Cerebellar nuclear complex (tissue), 1 donor: ENCODE measurements at places on chromosomes 11 and 22.

DNA sequence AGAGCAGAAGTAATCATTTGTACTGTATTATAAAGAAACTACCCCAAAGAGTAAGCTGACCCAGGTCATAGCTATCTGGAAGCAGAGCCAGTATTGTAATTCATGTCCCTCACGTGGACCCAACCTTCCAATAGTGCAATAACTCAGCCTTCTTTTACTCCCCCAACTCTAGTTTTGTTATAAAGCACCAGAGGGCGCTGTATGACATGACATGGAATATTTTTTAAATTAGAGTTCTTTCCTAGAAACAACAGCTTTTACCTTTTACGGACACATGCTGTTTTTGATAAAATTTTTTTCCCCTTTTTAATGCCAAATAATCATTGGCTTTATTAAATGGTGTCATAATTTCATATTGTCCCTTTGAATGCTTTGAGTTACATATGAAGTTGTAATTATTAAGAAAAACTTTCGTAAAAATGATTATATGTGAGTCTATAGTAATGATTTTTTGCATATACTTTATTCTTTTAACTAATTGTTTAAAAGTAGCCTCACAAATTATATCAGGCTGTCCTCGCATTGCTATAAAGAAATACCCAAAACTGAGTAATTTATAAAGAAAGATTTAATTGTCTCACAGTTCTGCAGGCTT is 76.9 kb downstream of the DKK3 start:
- no peak for DNase-seq

DNA sequence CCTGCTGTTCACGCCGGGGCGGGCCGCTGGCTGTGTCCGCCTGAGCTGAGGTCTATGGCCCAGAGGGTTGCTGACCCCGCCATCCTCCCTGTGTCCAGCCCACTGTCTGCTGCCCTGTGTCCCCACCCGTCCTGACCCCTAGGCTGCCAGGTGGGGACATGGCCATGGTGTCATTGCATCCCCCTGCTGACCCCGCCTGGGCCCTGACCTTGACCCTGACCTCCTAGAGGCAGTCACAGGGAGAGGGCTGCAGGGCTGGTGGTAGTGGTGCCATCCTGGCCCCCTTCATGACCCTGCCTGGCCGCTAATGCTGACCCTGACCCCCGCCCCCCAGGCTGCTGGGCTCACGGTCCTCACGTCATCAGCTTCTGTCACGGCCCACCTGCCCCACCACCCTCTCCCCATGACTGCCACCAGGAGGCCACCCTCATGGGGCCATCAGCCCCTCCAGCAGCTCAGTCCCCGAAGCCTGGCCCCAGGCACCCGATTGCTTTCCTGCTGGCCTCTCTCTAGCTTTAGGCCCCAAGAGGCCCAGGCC is 285.9 kb downstream of the BRD1 start:
- DNase-seq: no peak

GRCh38 chr11:77131560-77131959 is 3.5 kb downstream of the MYO7A start:
- DNase-seq: no peak

DNA sequence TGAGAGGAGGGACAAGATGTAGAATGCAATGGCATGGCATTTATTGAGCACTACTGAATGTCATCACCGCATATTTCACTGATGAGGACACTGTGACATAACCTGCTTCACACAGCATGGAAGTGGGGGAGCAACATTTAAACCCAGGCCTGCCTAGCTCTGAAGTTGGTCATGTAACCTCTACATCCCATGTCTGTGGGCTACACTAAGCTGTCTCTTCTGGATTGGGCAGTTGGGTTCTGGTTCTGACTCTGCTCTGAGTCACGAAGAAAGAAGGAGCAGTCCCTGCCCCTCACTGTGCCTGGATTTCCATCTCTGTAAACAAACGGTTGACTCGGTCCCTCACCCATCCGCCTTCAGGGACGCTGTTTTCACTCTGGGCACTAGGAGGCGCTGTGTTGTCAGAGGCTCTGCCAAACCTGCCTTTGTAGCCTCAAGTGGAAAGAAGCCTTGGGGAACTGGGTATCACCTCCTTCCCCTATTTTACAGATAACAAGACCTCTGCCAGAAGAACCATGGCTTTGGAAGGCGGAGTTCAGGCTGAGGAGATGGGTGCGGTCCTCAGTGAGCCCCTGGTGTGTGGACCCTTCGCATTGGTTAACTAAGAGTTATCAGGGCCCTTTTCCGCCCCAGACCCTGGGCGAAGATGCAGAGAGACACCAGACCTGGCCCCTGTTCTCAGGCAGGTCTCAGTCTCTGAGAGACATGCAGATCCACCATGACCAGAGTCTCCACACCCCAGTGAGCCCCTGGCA is 12.7 kb upstream of the ARHGEF17 start:
- no peak for DNase-seq

- DNase-seq: no peak
These were observed 637.2 kb downstream of the ETS1 start for GRCh38 chr11:127950162-127950561.

DNA sequence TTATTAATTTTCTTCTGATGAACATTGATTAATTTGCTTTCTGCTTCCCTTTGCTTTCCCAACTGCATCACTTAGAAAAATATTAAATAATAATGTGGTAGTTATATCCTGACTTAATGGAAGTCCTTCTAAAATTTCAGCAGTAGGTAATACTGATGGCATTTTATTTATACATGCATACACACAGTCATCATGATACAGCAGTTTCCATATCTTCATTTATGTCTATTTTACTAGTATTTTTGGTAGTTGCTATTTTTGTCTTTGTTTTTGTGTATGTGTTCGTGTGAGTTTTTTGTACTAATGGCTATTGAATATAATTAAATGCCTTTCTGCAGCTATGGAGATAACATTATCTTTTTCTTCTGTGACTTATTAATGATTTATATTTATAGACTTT is 484.7 kb upstream of the CNTN5 start:
- no peak for DNase-seq

DNA sequence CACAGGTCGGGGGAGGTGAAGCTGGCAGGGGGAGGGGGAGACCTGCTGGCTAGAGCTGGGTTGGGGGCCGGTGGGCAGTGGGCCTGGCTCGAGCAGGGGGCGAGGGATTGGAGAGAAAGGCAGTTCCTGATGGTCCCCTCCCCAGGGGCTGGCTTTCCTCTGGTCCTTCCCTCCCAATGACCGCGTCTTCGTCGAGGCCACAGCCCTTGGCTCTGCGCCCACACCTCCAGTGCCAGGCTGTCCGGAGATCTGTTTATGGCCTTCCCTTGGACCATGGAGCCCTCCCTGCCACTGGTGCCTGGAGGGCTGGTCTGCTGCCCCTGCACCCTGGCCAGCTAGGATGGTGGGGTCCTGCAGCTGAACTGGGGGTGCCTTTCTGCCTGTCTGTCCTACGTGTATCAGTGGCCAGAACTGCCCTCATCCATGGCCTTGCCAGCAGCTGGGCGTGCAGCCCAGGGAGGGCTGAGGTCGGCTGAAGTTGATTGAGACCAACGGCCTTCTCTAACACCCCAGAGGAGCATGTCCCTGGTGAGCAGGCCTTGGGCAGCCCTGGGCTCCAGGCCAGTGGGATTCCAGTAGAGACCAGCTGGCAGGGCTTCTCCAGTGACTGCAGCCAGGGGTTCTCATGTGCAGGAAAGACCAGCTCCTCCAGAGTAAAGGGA is 12.3 kb downstream of the TANGO2 start:
- DNase-seq: no peak

GRCh38 chr22:28903080-28903479 is 19.7 kb downstream of the ZNRF3 start:
- DNase-seq: no peak

GRCh38 chr11:107741044-107741823 is 29.4 kb upstream of the SLN start:
- DNase-seq: no peak

DNA sequence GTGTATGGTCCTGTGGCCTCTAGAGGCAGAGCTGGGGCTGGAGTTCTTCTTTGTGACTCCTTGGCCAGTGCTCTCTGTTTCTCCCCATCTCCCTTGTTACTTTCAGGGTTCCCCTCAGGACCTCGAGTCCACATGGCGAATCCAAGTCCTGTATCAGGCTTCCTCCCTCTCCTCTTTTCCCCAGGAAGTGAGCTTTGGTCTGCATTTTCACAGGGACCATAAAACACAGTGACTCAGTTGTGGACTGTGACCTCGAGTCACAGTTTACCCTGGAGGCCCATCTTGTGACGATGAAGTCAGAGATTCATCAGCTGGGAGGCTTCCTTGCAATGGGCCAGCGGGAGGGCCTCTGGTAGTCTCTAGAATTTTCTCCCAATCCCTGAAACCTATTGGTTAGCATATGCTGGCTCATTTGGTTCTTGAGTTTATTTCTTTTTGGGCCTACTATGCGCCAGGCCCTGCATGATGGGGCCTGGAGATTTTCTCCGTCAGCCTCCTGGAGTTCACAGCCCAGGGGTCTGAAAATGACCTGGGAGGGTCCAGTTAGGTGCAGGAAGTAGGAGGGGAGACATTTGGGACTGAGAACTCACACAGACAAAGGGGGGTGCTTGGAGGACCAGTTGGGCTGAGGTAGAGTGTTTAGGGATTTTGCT is 100.8 kb downstream of the KIAA1671 start:
- DNase-seq: no peak

DNA sequence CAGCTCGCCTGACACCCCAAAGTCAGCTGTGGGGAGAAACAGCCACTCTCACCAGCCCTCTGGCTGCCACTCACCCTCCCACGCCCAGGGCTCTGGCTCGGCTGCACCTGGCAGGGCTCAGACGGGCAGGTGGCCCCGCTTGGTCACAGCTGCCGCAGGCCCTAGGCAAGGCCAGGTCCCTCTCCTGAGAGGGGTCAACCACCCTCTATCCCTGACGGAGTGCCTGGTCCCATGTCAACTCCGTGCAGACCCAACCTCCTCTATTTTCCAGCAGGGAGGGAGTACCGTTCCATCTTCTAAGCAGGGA is 1.9 kb downstream of the MAP4K2 start:
- DNase-seq: no peak
